ENCODE measurements at places on chromosomes 7 and 10.

- no peak for DNase-seq
Measured at GRCh38 chr10:120929166-120929565, 78.0 kb downstream of the WDR11 start.

- no peak for DNase-seq
Measured at GRCh38 chr10:48213047-48213446, 61.4 kb downstream of the FRMPD2 start.

DNA sequence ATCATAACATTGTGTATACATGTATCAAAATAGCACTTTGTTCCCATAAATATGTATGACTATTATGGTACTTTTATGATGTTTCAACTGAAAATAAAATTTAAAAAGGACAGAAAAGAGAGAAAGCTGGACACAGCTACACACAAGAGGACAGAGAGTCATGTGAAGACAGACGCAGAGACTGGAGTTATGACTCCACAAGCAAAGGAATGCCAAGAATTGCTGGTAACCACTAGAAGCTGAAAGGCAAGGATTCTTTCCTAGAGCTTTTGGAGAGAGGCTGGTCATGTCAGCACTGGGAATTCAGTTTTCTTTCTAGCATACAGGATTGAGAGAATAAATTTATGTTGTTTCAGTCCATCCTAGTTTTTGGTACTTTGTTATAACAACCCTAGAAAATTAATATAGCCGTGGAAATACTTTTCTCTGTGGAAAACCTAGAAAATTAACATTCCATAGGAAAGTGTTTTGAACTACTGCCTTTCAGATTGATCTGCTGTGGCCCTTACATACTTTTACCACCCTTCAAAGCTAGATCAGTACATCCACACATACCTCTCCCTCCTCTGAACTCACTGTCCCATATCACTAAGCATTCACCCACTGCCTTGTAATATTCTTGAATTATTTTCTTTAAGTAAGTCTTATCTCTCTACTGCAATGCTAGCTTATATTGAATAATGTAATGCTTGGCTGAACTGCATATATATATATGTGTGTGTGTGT is 575.3 kb downstream of the IPMK start:
- no peak for DNase-seq

DNA sequence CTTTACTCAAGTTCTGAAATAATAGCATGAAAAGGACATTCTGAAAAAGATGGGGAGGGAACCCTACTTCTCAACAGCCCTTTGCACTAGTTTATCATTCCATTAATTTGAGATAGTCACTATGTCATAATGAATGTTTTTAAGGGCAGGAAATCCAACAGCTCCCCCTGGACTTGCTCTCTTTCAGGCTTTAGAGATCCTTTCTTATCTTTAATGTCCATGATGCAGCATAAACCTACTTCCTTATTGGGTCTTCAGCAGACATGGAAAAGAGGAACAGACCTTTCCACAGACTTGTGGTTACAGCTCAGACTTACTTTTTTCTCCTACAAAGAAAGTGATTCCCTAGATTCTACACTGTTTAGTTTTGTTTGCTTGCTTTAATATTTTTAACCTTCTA is 87.3 kb downstream of the IDE start:
- no peak for DNase-seq

Measured in GM12864 (cell line).